Stimulated activated CD8-positive, alpha-beta memory T cell treated with anti-CD3 and anti-CD28 coated beads, Interleukin-2, amount 100 ng/mL, for 1 hour (primary cell): ENCODE measurements at places on chromosomes 11 and 22.

DNA sequence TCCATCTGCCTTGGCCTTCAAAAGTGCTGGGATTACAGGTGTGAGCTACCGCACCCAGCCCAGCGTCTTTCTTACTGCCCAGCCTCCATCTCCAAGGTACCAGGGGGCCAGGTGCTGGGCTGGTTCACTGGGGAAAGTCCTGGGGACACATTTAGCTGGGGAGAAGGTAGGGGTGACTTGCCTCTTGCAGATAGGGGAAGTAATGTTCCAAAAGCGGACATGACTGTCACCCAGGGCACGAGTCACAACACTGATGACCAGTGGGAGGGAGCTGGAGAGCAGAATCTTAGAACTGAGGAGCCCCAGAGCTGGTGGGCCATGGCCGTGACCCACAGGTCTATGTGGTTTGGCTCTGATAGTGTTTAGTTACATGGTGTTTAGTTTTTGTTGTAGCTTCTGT lies 2.4 kb upstream of the SLC15A3 start:
- no peak for DNase-seq

DNA sequence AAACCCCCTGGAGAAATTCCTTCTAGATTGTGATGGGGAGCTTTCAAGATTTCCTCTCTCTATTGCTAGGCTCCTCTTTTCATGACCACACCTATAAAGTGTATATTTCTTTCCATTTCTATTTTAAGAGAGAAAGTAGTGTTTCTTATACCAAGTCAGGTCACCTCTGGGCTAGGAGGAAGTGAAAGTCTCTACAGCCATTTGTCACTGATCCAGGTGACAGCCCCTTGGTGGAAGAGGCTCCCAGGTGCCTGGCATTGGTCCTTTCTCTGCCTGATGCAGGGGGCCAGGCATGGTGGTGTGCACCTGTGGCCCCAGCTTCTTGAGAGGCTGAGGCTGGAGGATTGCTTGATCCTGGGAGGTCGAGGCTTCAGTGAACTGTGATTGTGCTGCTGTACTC lies 64.7 kb downstream of the DHCR7 start:
- DNase-seq, result no peak

- DNase-seq, result no peak
These were observed 3.4 kb downstream of the RAB1B start for GRCh38 chr11:66271816-66272215.

GRCh38 chr11:127674754-127675153 lies 674.2 kb upstream of the KIRREL3 start:
- no peak for DNase-seq

DNA sequence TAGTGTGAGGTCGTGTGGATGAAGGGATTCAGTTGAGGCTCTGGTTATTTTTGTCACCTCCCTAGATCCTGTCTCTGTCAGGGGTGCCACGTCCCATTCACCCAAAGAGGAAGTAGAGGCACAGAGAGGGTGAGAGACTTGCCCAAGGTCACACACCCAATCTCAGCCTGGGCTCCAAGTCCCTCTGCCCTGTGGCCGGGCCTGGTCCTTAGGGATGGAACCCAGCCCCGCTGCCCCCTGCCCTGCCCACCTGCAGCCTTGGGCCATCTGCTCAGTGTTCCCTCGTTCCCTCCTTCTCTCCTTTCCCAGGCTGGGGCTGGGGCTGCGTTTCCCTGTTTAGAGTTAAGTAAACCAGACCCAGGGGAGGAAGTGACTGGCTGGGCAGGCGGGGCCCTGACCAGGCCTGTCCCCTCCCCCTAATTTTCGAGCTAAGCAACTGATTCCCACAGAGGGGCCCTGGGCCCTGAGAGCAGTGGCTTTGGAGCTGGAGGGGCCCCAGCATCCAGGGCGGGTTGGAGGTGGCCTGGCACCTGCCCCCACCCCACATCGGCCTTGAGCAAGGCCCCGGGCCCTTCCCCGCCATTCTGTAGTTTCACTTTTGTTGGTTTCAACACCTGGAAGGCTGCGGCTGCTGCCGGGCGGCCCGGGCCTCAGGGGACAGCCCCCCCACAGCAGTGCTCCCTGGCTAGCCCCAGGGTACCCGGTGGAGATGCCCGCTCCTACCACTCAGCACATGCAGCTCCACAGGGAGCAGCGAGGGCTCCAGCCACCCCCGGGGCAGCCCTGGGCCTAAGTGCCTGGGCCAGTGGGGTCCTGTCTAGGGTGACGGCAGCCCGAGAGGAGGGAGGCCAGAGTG lies 1.5 kb downstream of the TCIRG1 start:
- no peak for DNase-seq

GRCh38 chr22:39917197-39917643 lies 16.3 kb downstream of the GRAP2 start:
- no peak for DNase-seq

- DNase-seq, result no peak
These were observed 74.2 kb downstream of the STIM1 start for GRCh38 chr11:3929649-3930048.

DNA sequence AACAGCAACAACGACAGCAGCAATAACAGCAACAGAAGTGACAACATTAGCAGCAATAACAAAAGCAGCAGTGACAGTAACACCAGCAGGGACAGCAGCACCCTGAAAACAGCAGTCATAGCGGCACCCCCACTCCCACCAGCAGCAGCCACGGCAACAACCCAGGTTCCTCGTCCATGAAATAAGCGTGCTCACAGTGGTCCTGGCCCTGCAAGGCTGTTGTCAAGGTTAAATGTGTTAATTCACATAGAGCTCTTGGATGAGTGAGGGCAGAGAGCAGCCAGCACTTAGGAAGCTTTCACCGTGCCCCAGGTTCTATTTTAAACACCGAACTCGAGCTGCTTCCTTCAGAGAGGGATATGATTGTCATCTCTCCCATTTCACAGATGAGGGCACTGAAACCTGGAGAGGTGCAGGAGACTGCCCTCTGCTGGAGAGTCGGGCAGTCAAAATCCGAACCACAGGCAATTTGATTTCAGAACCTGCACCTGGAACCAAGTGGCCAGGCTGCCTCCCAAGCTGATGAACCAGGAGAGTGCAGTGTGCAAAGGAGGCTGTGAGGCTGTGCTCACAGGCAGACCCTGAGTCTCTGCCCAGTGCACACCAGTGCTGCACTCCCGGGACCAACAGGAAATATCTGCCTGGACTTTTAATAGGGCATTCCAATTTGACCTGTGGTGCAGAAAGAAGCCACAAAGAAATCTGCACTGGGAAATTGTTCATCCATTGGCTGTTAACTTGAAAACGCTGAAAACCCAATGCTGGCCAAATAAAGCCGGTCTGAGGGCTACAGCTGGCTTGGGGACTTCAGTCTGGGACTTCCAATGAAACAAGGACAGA lies 22.9 kb upstream of the FGF3 start:
- no peak for DNase-seq

DNA sequence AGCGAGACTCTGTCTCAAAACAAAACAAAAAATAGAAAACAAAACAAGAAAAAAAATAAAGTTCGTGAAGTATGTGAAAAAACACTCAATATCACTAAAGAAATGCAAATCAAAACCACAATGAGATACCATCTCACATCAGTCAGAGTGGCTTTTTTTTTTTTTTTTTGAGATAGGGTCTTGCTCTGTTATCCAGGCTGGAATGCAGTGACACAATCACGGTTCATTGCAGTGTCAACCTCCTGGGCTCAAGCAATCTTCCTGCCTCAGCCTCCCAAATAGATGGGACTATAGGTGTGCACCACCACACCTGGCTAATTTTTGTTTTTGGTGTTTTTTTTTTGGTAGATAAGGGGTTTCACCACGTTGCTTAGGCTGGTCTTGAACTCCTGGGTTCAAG lies 37.5 kb downstream of the ATG16L2 start:
- no peak for DNase-seq

- DNase-seq, result peak; percentile 62
These were observed 75.9 kb upstream of the PRR5 start for GRCh38 chr22:44625981-44626687.

- DNase-seq, result no peak
These were observed 146.5 kb downstream of the CCDC34 start for GRCh38 chr11:27216270-27217149.

DNA sequence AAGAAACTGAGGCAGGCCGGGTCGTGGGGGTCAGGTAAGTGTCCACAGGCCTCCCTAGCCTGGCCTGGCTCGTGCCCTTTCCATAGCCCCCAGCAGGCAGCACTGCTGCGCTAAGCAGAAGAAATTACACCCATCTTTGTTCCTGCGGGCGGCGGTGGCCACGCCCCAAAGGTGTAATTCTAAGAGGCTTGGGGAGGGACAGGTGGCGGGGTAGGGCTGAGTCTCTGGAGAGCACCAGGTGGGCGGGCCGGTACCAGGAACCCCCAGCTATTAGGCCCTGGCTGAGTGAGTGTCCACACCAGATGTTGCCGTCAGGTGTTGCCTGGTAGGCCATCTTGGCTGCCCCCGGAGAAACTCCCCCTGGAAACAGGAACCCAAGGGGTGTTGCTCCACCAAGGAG lies 12.3 kb upstream of the ARAP1 start:
- no peak for DNase-seq

GRCh38 chr11:121426476-121427399 lies 25.4 kb upstream of the SORL1 start:
- peak; percentile 31 for DNase-seq

- DNase-seq, result no peak
These were observed 1.0 kb upstream of the ROBO4 start for GRCh38 chr11:124898711-124899110.

GRCh38 chr22:24367841-24368240 lies 59.6 kb upstream of the ADORA2A start:
- no peak for DNase-seq

- DNase-seq, result no peak
These were observed 65.2 kb upstream of the PHOX2A start for GRCh38 chr11:72309074-72309598.

GRCh38 chr11:107265591-107266121 lies 192.0 kb downstream of the CWF19L2 start:
- DNase-seq, result no peak

- no peak for DNase-seq
These were observed 10.2 kb upstream of the SF1 start for GRCh38 chr11:64788321-64789215.

- DNase-seq, result no peak
These were observed 36.7 kb downstream of the CD6 start for GRCh38 chr11:61007956-61008896.

- DNase-seq, result no peak
These were observed 849.1 kb upstream of the API5 start for GRCh38 chr11:42462558-42463310.

GRCh38 chr11:14318581-14318981 lies 40.4 kb downstream of the RRAS2 start:
- no peak for DNase-seq

GRCh38 chr11:71940561-71941219 lies 11.8 kb downstream of the RNF121 start:
- DNase-seq, result no peak

- no peak for DNase-seq
These were observed 1279.3 kb downstream of the BRD1 start for GRCh38 chr22:48548391-48548790.

GRCh38 chr11:110564676-110565356 lies 135.1 kb downstream of the FDX1 start:
- DNase-seq, result no peak

DNA sequence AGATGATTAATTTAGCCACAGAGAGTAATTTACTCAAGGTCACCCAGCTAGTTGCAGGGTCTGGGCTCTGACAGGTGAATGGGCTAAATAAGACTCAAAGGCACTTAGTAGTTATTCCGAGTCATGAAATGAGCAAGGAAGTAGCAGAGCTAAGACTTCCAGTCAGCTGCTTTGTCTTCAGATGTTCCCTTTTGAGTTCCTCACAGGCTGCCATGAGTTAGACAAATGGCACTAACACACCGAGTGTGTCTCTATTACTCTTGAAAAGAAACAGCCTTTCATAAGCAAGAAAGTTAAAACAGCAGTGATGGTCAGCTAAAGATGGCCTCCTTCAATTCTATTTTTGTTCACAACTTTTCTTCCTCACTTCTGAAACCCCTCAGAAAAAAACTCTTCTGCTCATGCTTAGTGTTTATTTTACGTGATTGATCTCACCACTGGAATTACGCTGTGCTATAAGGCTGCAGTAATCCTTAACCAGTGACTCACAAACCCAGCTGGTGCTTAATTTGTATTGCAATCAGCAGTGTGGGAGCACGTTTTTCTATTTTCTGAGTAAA lies 389.1 kb downstream of the AASDHPPT start:
- no peak for DNase-seq

- DNase-seq, result no peak
These were observed 99.3 kb upstream of the RRM1 start for GRCh38 chr11:3995307-3995706.

DNA sequence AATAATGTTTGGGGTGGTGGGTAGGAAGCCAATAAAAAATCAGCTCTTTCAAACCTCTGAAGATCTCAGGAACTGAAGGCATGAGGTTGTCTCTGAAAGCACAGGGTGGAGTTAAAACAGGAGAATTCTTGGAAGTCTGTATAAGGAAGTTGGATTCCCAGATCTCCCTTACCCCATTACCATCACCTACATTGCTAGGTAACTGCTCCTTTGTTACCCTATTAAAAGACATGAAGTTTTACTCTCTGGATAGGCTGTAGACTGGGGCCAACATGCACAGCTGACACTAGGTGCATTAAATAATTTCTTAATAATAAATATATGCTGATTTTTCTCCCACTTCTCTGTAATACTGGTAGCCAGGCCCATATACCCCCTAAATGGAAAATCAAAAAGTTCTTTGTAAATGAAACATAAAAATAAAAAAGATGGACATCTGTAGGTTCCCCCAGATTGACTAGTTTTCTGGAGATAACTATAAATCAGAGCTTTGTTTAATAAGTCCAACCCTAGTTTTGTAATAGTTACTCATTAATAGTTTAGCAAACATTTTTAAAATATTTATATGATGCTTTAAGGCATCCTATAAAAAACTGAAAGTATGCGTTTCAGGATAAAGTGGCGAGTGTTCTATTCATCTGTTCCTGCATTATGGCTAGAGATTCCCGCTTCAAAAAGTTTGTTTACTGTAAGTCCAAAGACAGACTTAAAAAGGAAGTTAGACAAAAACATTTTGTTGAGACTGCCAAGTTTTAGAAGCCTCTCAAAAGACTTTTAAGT lies 63.8 kb downstream of the KIF18A start:
- DNase-seq, result no peak

DNA sequence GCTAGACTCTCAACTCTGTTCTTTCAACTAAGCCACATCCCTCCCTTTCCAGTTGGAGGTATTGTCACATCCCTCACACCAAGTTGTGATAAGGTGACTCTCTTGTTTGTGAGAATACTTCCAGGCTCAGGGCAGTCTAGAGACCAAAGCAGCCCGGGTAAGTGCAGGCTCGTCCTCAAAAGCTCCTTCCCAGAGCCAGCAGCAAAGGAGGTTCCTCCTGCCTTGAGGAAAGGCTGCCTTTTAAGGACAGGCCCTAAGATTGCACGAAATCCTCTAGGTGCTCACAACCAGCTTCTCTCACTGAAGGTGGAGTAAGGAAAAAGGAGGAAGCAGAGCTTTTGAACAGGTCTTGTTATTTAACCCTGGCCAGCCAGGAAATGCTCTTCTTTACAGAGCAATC lies 53.4 kb downstream of the SMCO4 start:
- no peak for DNase-seq
